Hair follicle dermal papilla cell (primary cell): ENCODE measurements at places on chromosomes 13 and 19. TPM values are rescaled to one million over a fixed set of nuclear protein-coding genes. Genes with fewer than 3 reads are reported as not detected.

The ZNF69 gene
- total RNA-seq: 7.0 and 8.3 TPM in 2 replicates

The ADGRE3 gene
- total RNA-seq: not detected in 2 replicates

The GYS1 gene
- total RNA-seq: 61.7 and 65.2 TPM in 2 replicates

The BRME1 gene
- 0.36 and 0.97 TPM in 2 replicates for total RNA-seq

The TJP3 gene
- total RNA-seq: not detected in 2 replicates

The SIAH3 gene
- not detected in 2 replicates for total RNA-seq

The ZNF726 gene
- total RNA-seq: 0.81 and 1.2 TPM in 2 replicates

The MEIS3 gene
- 36.7 and 51.6 TPM in 2 replicates for total RNA-seq

The OVOL3 gene
- not detected in 2 replicates for total RNA-seq

The SYT3 gene
- total RNA-seq: 0.16 TPM in 1 of 2 replicates, not detected in the other

The KIRREL2 gene
- total RNA-seq: not detected in 2 replicates

The TEX26 gene
- not detected in 2 replicates for total RNA-seq

The FARSA gene
- 44.5 and 46.8 TPM in 2 replicates for total RNA-seq

The ZNF415 gene
- 8.4 and 11.2 TPM in 2 replicates for total RNA-seq

The NCCRP1 gene
- total RNA-seq: not detected in 2 replicates

The OR7G2 gene
- not detected in 2 replicates for total RNA-seq

The PLK5 gene
- under 0.01 and 0.12 TPM in 2 replicates for total RNA-seq

The ZNF773 gene
- total RNA-seq: 24.3 and 31.8 TPM in 2 replicates
